Pons (tissue), 1 donor: ENCODE measurements at places on chromosomes 4 and X.

- no peak for DNase-seq
Measured at GRCh38 chrX:103663981-103664762, 22.3 kb downstream of the MORF4L2 start.

DNA sequence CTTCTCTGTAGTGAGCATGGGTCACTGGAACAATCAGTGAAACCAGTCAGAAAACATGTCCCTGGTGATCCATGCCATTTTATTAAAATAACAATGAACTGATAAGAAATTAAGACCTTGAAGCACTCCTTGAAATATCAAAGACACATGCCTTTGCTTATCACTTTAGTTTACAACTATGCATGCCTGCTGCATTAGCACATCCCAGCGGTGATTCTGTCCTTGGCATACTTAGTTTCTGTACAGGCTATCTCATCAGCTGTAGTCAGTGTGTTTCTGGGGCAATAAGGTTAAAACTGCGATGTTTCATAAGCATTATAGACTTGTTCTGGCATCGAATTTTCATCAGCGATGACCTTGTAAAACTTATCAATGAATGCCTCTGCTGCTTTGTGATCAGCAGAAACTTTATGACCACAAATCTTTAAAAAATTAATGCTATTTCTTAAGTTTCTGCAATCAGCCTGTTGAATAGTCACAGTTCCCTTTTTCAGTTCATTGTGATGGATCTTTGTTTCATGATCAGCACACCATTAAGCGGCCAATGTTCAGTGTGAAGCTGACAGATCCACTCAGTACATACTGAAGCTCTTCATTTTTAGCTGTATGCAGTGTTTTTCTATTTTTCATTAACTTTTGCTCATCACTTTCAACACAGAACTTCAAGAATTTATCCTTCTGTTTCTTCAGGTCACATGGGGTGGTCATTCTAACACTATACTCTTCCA is 150.5 kb downstream of the RNF150 start:
- DNase-seq = no peak

DNA sequence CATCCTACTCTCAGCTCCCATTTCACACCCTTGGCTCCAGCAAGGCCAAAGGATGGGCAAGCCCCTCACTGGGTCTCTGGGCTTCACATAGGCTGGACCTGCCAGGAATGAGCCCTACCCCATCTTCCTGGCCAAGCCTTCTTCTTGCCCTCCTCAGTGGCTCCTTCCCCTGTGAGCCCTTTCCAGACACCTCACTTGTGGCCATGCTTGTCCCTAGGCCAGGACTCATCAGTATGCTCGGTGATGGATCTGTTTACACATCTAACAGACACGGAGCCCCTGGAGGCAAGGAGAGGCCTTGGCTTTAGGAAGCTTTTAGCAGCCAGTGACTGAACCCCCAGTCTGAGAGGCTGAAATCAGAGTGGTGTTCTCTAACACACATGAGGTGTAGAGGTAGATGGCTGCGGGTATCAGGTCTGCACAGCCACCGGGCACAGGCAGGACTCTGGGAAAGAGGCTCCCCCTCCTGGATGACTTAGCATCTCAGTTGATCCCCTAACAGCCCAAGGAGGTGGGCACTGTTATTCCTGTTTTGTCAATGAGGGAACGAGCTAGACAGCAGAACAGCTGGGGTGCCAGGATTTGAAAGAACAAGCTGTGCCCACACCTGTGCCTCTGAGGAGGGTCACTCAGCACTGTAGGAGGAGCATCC is 44.8 kb downstream of the PPP2R2C start:
- no peak for DNase-seq

- DNase-seq = peak; percentile 20
Measured at GRCh38 chr4:171846232-171846631, 33.0 kb downstream of the GALNTL6 start.

- no peak for DNase-seq
Measured at GRCh38 chr4:82593411-82593810, 31.6 kb upstream of the TMEM150C start.

GRCh38 chr4:108370291-108371141 is 201.8 kb upstream of the LEF1 start:
- no peak for DNase-seq

DNA sequence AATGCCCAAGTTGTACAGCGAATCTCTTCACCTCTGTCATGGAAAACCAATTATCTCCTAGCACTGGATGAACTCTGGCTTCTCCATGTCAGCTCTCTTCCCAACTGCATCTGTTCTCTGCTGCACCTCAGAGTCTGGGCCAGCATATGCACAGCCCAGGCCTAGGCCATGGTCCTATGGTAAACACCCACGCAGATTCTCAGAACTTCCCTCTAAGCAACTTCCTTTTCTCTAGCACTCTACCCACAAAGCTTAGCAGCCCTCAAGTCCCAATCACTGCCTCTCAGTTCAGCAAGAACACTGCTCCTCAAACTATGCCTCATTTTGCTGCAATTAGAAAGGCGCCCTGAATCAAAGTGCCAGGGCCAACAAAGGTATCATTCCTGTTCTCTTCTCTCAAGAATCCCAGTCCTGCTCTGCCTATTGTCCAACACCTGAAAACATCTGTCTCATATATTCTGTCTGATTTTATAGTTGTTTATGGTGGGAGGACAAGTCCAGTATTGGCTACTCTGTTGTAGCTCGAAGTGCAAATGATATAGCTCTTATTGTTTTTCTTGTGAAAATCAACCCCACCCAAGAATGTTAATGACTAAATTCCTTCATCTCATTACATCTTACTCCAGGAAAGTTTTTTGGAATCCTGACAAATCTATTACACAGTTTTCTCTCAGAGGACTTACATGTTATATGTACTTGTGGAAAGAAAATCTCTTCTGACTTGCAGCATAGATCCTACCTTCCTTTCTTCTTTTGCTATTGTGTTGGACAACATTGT is 85.4 kb downstream of the DCHS2 start:
- peak; percentile 53 for DNase-seq

DNA sequence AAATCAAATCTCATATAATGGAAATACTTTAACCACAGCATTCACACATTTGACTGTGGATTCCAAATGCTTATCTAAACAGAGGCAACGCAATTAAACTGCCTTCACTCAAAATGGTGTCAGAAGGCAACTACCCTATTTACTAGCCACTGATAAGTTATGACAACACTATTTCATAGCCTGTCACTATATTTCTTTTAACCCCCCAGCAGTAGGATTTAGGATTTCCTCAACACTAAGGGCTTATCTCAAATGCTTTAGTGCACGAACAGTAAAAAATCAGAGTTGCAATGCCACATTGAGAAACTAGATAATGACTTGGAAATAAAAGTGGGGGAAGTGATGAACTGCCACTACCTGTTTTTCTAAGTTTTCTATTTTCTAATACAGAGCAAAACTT is 66.7 kb downstream of the DHX15 start:
- DNase-seq = no peak

DNA sequence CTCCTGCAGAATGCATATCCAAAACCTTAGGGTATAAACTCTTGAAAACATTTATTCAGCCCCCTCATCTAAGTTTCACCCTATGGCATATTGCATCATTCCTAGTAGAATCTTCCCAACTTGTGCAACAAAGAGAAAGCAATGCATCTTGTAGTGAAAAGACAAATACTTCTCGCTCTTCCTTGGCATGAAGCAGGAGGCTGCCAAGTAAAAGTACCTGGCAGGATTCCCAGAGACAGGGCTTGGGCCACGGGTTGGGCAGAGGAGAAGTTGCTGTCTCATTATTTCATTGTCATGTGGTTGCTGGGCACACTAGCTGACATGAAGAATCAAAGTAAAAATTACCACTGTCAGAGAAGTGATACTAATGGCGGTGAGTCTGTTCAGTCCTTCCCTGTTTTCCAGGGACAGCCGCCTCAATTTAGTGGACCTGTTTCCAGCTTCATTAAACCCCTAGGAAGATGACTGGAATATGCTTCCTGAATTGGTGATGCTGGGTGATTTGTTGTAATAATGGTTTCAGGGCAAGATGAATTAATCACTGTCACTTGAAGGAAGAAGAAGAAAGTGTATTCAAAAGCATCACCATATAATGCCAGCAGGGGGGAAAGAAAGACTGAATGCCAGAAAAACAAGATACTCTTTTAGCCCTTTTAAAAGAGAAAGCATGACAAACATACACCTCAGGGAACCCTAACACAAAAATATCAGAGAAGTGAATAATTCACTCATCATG is 380.5 kb upstream of the IGFBP7 start:
- DNase-seq = peak; percentile 25
